ENCODE measurements at places on chromosomes 2 and 18.
A peak's percentile ranks its signal among the peaks of the same experiment; 100 is the strongest.

- DNase-seq = no peak
Observed at GRCh38 chr18:73279498-73279897, 411.7 kb upstream of the NETO1 start.

- no peak for DNase-seq
Observed at GRCh38 chr2:173734797-173735196, 230.4 kb downstream of the SP3 start.

- DNase-seq = peak; percentile 13
Observed at GRCh38 chr2:170461889-170462288, 253.2 kb upstream of the SP5 start.

GRCh38 chr2:226981791-226982326, 146.0 kb downstream of the RHBDD1 start:
- no peak for DNase-seq

GRCh38 chr18:58715540-58715939, 44.3 kb downstream of the MALT1 start:
- no peak for DNase-seq

GRCh38 chr2:23540804-23541360, 155.9 kb downstream of the KLHL29 start:
- no peak for DNase-seq
